ENCODE measurements at places on chromosomes 7 and 10.
A peak's percentile ranks its signal among the peaks of the same experiment; 100 is the strongest.

GRCh38 chr10:60430017-60430416, 40.3 kb upstream of the ANK3 start:
- DNase-seq, result no peak

DNA sequence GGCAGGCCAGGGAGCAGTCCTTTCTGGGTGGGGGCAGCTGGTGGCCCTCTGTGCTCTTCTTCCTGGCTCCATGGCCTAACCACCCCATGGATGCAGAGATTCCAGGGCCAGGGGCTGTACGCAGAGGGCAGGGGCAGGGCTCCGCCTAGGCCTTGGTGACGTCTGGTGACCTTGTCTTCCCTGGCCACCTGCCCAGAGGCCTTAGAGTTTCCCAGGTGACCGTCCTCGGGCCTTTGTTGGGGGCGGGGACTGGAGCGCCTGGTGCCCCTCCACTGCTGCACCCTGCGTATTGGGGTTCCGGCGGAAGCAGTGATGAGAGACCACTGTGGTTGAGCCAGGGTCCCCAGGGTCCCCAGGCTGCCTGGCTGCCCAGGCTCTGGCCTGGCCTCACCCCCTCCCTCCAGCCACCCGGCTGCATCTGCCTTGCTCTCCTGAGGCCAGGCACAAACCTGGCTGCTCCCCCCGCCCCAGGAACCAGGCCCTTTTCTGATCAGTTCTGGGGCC, 10.3 kb downstream of the PWWP2B start:
- DNase-seq, result peak; percentile 92

GRCh38 chr10:14572811-14573210, 201.9 kb downstream of the FAM107B start:
- no peak for DNase-seq

GRCh38 chr10:93095225-93095624, 21.5 kb downstream of the CYP26A1 start:
- no peak for DNase-seq

GRCh38 chr7:116150588-116150987, 59.8 kb upstream of the TES start:
- no peak for DNase-seq

DNA sequence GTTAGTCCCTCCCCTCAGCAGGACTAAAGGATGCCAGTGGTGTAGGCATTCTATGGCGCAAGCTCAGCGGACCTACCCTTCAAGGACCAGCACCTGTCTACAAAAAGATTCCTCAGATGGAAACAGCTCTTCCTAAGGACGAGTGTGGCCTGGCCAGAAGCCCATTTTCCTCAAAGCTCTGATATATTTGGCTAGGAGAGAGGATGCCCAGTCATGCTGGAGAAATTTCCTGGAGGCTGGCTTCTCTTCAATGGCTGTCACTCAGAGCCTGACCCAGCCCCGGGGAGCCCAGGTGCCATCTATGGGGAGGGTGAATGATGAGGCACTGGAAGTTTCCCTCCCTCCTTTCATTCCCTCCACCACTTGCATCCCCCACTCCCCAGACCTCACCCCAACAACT, 111.5 kb downstream of the PLXNA4 start:
- no peak for DNase-seq
